ENCODE measurements at places on chromosomes 12 and 14.
A peak's percentile ranks its signal among the peaks of the same experiment; 100 is the strongest.

- DNase-seq, result no peak
Measured at GRCh38 chr12:2749580-2749979, 45.2 kb upstream of the FKBP4 start.

- DNase-seq, result no peak
Measured at GRCh38 chr14:57725399-57726077, 140.4 kb downstream of the SLC35F4 start.

- DNase-seq, result peak; percentile 11
Measured at GRCh38 chr12:95215949-95216348, 1.3 kb downstream of the FGD6 start.

- DNase-seq, result no peak
Measured at GRCh38 chr12:54439096-54439495, 20.0 kb upstream of the ITGA5 start.

DNA sequence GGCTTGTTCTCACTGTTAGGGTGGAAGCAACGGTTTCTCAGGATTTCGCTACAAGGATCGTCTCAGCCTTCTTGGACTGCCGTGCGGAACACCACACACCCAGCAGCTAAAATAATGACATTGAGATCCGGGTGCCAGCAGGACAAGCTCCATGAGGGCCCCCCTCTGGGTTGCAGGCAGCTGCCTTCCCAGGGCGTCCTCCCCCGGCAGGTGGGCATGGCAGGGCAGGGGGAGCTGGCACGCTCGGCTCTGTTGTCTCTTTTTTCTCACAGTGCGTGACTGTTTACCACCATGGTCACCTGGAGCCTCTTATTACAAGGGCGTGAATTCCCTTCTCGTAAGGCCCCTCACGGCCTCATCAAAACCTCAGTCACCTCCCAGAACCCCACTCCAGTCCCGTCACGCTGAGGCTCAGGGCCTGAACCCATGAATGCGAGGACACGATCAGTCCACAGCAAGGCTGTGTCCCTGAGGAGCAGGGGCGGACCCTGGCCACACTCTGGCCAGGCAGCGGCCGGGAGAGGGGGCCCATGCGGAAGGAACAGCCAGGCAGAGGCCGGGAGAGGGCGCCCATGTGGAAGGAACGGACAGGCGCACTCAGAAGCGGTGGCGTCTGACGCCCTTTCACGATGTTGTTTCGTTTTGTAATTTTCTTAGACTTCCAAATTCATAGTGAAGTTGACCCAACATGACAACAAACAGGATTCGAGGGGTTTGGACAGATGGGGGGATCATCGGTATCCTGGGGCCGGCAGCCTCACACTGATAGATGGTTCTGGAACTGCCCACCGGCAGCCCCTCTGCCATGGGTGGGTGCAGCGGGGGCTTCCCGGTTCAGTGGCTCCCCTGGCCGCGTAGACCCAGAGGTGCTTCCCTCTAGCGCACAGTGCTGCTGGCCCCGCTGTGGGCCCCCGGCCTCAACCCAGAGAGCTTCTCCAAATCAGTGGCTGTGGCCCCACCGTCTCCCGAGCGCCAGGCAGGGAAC lies 10.0 kb downstream of the LRCOL1 start:
- peak; percentile 87 for DNase-seq

DNA sequence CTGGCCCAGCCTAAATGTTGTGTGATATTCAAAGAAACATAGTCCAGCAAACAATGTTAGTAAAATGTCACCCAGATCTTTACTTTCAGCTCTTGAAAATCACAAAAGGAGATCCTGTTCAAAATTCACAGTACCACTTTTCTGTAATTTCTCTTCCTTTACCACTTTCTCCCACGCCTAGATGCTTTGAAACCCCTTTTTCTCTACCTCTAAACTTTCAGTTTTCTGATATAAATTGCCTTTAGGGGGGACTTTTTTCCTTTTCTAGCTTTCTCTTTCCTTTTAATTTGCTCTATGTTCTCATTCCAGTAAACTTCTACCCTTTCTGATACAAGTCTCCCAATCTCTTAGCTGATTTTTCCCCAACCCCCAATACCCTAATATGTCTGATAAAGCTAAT lies 101.8 kb downstream of the LMO3 start:
- DNase-seq, result no peak
